Left cardiac atrium (tissue), 4 donors: ENCODE measurements at places on chromosomes 13 and 19.
A peak's percentile ranks its signal among the peaks of the same experiment; 100 is the strongest.

- DNase-seq = peak; percentile 58
Observed at GRCh38 chr19:42606660-42607351, 12.1 kb upstream of the CEACAM8 start.

GRCh38 chr19:4988770-4989251 is 19.9 kb downstream of the KDM4B start:
- peak; percentile 83 for DNase-seq

GRCh38 chr19:13024951-13025697 is 29.8 kb downstream of the NFIX start:
- DNase-seq = peak; percentile 51

GRCh38 chr19:30696514-30696913 is 324.3 kb downstream of the ZNF536 start:
- no peak for DNase-seq

DNA sequence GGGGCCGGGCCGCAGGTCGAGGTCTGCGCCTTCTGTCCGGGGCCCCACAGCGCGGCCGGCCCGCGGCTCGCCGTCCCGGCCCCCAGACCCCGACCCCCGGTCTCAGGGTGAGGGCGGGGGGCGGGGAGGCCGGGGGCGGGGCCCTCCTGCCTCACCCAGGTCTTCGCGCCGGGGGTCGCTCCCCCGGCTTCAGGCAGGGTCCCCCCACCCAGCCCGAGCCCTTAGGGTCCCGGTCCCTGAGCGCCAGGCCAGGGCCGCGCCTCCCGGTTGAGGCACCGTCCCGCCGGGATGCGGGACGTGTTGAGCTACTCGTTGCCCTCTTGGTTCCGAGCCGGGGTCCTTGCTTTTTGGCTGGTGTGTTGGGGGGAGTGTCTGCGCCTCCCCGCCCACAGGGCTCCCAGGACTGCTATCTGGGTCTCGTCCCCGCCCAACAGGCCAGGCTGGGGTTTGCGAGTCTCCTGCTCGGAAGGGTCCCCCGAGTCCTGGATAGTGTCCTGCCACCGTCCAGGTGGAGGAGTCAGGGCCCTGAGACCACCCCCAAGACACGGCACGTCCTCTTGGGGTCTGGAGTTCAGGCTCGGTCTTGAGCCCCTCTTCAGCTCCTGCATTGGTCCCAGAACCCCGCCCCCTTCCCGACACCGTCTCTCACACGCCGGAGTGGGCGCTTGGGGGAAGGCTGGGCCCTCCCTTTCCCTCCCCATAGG is 452 bp downstream of the PIAS4 start:
- no peak for DNase-seq

GRCh38 chr19:50059045-50059444 is 33.2 kb downstream of the ZNF473 start:
- no peak for DNase-seq

GRCh38 chr13:101627556-101627943 is 175.1 kb downstream of the ITGBL1 start:
- DNase-seq = no peak

DNA sequence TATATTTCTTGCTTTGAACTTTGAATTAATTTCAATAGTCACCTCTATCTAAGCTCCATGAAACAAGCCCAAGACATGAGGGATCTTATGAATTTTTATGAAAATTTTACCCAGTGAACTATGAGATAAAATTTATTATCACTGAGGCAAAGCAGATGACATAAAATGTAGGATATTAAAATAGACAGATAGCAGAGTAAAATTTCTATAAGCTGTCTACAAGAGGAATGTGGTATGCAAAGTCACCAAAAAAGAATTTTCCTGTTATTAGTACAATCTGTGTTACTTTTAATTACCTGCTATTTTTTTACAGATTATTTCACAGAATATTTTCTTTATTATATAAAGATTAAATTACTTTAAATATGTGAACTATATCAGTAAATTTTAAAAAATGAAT is 2312.6 kb downstream of the PCDH9 start:
- DNase-seq = no peak

- DNase-seq = no peak
Observed at GRCh38 chr13:39486758-39487157, 116.2 kb downstream of the LHFPL6 start.

DNA sequence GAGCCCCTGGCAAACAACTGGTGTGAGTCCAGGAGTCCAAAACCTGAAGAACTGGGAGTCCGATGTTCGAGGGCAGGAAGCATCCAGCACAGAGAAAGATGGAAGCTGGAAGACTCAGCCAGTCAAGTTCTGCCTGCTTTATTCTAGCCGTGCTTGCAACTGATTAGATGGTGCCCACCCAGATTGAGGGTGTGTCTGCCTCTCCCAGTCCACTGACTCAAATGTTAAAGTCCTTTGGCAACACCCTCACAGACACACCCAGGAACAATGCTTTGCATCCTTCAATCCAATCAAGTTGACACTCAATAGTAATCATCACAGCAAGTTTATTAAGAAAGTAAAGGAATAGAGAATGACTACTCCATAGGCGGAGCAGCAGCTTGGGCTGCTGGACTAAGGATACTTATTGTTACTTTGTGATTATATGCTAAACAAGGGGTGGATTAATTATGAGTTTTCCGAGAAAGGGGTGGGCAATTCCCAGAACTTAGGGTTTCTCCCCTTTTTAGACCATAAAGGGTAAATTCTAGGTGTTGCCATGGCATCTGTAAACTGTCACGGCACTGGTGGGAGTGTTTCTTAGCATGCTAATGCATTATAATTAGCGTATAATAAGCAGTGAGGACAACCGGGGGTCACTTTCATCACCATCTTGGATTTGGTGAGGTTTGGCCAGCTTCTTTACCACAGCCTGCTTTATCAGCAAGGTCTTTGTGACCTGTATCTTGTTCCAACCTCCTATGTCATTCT is 65.6 kb upstream of the KCTD15 start:
- no peak for DNase-seq

DNA sequence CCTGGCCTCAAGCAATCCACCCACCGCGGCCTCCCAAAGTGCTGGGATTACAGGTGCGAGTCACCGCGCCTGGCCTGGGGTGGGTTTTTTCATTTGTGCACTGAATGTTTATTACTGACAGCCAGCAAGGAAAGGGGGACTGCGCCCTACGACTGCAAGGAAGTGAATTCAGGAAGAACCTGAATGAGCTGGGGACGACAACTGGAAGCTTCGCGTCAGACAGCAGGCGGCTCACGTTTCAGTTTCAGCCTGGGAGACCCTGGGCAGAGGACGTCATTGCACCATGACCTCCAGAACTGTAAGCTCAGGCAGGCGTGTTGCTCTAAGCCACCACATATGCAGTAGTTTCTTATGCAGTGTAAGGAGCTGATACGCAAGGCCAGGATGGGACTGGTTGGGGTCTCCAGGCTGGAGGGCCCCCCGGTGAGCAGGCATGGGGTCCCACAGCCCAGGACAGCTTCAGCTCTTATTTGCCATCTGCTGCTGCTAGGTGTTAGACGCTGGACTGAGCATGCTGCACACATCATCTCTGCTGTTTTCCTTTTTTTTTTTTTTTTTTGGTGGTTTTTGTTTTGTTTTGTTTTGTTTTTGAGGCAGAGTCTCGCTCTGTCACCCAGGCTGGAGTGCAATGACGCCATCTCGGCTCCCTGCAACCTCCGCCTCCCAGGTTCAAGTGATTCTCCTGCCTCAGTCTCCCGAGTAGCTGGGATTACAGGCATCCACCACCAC is 66.6 kb downstream of the GADD45B start:
- DNase-seq = no peak

DNA sequence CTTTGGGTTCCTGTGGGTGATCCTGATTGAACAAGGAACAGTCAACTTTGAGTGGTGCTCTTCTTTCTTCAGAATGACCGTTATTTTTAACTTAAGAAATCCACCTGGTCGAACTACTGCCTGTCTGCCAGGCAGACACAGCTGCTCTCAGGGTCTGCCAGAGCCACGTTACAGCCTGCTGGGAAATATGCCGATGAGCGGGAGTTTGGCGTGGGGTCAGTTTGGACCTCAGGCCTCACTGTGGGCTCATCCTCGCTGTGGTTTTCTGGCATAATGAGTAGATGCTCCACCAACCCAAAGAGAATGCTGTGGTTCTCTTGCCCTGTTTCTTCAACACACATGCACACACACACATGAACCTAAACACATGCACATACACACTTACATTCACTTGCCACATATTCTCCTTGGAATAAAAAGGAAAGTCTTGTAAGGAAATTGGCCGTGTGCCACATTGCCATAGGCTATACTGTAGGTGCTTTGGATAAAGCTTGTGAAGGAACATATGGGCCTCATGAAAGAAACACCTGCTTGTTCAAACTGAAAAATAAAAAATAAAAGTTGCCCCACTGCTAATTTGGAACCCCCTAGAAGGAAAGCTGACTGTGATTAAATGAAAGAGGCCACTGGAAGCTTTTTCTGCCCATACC is 598.7 kb upstream of the KLF12 start:
- no peak for DNase-seq

- no peak for DNase-seq
Observed at GRCh38 chr13:37059848-37060192, 332 bp upstream of the SUPT20H start.

DNA sequence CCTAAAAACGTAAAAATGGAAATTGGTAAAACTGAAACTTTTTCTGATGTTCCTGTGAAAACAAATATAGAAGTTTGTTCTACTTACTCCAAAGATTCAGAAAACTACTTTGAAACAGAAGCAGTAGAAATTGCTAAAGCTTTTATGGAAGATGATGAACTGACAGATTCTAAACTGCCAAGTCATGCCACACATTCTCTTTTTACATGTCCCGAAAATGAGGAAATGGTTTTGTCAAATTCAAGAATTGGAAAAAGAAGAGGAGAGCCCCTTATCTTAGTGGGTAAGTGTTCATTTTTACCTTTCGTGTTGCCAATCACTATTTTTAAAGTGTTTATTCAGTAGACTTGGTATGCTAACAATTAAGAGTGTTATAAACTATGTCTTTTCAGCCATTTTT is 25.6 kb downstream of the BRCA2 start:
- no peak for DNase-seq

GRCh38 chr13:48909056-48909389 is 66.7 kb upstream of the FNDC3A start:
- DNase-seq = peak; percentile 29

DNA sequence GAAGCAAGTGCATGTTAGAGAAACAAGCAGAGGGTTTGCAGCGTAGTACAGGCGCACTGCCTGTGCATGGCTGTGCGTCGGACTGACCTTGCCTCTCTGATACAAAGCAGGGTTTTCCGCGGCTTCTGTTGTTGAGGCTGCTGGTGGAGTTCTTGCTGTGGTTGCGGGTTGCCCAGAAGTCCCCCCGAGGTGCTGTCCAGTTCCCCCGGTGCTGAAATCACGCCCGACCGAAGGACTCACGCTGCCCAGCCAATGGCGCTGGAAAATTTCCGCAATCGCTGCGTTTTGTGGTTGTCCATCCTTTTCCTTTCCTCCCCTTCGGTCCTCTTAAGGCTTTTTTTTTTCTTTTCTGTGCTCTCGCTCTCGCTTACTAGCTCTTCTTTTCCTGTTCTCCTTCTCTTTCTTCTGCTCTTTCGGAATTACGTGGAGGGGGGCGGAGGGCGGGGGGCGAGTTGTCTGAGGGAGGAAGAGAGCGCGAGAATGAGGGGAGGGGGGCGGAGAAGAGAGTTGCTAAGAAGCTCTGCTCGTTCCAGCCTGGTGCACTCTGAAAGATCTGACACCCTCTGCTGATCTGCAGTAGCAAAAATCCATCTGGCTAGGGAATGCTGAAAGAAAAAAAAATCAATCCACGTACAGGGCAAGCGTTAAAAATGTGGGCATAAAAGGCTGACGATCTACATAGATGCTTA is at the start of gene SLITRK1:
Gene SLITRK1, minus strand, starts transcription at position 558 of the 689 bp plus-strand sequence. CDS start 967 bp downstream, outside the sequence.
- peak; percentile 31 for DNase-seq

- DNase-seq = no peak
Observed at GRCh38 chr19:29588095-29588494, 18.0 kb upstream of the POP4 start.

- DNase-seq = no peak
Observed at GRCh38 chr13:20571676-20572075, 4.7 kb downstream of the IFT88 start.

DNA sequence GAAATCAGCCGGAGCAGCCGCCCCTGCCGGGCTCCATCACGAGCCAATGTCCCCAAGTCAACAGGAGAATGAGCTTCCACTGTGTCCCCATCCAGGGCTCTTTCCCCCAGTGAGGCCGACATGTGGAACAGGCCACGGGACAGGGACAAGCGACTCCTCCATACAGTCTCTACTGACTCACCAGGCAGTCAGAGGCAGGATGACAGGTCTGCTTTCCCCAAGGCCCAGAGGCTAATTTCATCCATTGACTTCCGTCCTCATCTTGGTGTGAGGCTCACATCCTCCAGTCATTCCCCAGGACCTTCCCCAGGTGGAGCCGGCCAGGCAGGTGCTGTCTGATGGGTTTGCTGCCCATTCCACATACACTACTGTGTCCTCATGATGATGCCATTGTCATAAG is 3.5 kb downstream of the CEACAM6 start:
- DNase-seq = no peak

DNA sequence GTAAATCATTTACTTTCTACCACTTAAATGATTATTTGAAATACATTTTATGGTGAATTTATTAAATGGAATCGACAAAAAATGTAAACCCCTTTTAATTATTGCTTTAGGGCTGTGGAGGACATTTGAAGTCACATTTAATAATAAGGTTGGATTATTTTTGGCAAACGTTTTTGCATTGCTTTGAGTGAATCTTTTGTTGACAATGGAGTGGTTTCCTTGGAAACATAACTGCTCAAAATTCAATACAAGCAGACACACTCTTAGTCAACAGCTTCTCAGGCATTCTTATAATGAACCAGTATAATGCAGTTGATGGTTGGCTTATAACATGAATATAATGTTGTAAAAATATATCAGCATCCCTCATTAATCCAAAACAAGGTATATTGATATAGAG is 104.7 kb downstream of the DCLK1 start:
- DNase-seq = no peak

DNA sequence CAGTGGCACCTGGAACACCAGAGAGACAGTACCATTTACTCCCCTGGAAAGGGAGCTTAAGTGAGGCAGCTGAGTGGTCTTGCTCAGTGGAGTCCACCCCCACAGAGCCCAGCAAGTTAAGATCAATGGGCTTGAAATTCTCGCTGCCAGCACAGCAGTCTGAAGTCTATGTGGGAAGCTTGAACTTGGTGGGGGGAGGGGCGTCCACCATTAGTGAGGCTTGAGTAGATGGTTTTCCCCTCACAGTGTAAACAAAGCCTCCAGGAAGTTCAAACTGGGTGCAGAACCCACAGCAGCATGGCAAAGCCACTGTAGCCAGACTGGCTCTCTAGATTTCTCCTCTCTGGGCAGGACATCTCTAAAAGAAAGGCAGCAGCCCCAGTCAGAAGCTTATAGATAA is 30.3 kb upstream of the CEACAM4 start:
- DNase-seq = no peak

DNA sequence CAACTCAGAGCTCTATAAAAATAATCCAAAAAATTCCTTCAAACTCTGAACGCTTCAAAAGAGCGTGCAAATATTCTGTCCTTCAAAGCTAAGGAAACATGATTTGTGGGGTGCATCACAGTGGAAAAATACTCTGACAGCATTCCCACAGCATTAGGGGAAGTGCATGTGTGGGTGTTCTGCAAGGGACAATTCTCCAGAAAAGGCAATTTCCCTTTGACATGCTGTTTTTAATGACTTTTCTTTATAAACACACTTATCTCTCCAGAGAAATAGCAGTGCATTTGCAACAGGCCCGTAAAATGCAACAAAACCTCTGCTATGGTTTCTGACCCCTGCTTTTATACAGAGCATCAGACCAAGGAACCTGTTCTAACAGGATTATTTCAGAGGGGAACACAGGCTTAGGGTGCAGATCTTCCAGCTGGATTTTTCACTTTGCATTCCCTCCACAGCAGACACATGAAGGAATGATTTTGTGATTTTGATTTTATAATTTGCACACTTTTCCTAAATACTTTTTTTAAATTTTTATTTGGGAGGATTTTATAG is 42.6 kb downstream of the KL start:
- no peak for DNase-seq
